ENCODE measurements at places on chromosomes 7 and 10.

GRCh38 chr7:112550468-112551060 is 69.8 kb downstream of the LSMEM1 start:
- peak; percentile 39 for DNase-seq

DNA sequence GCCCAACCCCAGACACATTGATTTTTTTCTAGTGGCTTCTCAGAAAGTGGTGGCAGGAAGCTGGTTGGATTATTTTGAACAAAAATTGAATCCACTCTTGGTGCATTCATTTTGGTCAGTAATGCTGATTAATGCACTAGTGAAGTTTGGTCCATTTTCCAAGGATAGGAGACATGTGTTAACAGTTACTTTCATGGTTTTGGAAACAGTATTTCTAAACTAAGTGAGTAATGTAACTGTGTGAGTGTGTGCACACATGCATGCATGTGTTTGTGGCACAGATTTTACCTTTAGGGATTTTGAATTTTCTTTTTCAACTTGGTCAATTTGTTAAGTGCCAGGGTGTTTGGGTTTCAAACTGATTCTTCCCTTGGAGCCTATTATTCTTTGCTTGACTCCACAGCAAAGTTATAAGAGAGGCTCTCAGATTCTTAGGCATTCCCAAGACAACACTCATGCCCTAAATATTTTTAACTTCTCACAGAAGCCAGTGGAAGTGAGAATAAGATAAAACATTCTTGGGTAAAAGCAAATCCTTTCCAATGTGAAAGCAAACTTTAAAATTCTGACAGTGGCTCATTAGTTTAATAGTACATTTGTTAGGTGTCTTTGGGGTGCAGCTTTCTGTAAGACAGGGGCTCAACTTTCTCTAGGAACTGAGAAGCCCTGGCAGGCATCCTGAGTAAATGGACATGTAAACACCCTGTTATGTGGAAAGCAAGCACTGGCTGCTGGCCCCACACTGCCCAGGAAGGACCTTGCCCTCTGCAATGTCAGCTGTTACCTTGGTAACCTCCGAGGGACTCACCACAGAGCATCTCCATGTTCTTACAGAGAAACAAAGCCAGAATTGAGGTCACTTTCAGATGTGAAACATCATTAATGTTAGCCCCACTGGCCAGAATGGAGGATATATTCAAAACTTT is 68.4 kb downstream of the ASAH2B start:
- DNase-seq: no peak

DNA sequence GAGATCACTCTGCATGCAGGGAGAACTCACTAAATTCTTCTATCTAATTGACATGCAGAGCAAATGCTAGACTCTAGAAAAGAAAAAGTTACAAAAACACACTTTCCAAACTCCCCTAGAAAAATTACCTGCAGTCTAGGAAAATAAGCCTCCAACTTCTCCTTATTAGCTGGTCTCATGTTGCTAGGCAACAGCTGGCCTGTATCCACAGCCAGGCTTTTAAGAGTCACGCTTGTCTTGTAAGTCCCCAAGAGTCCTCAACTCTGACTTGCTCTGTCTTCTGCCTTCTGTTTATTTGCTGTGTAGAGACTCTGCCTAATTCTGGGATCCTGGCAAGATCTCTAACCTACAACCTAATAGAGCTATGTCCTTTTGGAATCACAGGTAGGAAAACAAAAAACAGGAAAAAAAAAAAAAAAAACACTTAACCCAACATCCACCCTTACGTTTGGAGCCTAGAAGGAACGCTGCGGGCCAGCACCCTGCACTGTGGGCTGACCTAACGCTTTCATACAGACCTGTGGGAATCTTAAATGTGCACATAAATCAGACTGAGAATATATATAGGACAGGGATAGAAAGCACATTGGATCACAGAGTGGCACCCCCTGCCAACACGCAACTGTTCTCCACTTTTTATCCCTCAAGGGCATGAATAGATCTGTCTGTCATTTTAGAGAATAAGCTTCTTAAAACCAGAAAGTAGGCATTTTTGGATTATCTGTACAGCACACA is 117.0 kb upstream of the PTPRZ1 start:
- DNase-seq: no peak

GRCh38 chr7:5266191-5267028 is 16.3 kb upstream of the SLC29A4 start:
- DNase-seq: no peak

DNA sequence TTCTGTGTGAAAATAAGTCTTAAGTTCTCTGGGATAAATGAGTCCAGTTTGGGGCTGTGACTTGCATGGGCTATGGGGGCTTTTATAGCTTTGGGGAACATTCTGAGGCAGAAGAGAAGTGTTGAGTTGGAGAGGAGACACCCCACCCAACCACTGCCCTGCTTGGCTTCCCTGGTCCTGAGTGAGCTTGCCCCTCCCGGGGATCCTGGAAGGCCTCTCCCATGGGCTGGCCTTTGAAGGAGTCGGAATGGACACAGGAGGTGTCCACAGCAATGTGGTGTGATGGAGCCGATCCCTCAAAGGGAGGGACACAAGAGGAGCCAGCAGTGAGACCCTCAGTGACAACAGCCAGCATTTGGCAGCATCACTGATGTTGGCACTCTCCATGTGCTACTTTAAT is 89.8 kb downstream of the GLRX3 start:
- no peak for DNase-seq

GRCh38 chr10:36383349-36383748 is 741.3 kb upstream of the FZD8 start:
- DNase-seq: no peak

DNA sequence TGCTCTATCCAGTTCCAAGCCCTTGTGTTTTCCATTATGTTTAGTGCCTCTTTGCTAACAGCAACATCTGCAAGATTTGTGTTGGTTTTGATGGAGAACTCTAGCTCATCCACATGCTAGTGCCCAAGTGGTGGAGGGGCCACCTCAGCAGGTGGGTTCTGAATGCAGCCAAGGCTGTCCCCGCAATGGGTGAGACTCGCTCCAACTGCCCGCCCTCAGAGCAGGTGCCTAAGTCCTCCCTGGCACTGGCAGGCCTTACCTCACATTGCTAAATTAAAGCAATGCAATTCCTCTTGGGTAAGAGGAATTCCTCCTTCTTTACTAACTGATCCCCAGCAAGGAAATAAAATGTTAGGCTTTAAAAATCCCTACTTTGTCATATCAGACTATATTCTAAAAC is 146.8 kb downstream of the ADCY1 start:
- DNase-seq: peak; percentile 3

- no peak for DNase-seq
Observed at GRCh38 chr7:47277321-47277781, 304.6 kb downstream of the TNS3 start.

DNA sequence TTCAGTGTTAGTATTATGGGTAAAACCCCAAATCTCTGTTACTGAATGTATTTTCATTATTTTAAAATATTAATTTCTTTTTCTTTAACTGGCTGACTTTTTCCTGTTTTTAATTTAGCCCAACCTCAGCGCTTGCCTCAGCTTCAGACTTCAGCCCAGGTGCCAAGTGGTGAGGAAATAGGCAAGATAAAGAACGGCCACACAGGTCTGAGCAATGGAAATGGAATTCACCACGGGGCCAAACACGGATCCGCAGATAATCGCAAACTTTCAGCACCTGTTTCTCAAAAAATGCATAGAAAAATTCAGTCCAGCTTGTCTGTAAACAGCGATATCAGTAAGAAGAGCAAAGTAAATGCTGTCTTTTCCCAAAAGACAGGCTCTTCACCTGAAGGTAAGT is 57.5 kb downstream of the MDFIC start:
- no peak for DNase-seq

GRCh38 chr10:84567133-84567532 is 238.7 kb downstream of the CCSER2 start:
- DNase-seq: no peak

- DNase-seq: no peak
Observed at GRCh38 chr10:102131286-102132170, 1.3 kb upstream of the PPRC1 start.

DNA sequence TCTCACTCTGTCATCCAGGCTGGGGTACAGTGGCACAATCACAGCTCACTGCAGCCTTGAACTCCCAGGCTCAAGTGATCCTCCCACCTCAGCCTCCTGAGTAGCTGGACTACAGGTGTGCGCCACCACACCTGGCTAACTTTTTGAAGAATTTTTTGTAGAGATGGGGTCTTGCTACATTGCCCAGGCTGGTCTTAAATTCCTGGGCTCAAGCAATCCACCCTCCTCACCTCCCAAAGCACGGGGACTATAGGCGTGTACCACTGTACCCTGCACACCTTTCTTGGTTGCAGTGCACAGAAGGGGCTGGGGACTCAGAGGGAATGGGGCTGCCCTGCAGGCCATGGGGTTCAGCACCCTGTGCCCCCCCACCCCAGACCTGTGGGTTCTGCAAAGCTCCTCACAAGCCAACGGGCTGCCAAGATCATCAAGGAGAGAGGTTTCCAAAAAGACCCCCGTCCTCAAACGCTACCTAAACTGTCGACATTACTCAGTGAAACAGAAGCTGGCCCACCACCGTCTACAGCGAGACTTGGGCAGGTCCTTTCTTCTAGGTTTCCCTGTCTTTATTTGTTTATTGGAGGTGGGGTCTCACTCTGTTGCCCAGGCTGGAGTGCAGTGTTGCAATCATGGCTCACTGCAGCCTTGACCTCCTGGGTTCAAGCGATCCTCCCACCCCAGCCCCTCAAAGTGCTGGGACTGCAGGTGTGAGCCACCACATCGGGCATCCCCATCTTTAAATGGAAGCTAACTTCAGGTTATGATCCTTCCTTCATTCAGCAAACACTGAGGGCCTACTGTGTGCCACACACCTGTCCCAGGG is 26.6 kb upstream of the ELFN1 start:
- DNase-seq: no peak

GRCh38 chr10:51117794-51118193 is 43.5 kb downstream of the PRKG1 start:
- no peak for DNase-seq

GRCh38 chr7:129343099-129343700 is 91.0 kb upstream of the STRIP2 start:
- DNase-seq: peak; percentile 17

DNA sequence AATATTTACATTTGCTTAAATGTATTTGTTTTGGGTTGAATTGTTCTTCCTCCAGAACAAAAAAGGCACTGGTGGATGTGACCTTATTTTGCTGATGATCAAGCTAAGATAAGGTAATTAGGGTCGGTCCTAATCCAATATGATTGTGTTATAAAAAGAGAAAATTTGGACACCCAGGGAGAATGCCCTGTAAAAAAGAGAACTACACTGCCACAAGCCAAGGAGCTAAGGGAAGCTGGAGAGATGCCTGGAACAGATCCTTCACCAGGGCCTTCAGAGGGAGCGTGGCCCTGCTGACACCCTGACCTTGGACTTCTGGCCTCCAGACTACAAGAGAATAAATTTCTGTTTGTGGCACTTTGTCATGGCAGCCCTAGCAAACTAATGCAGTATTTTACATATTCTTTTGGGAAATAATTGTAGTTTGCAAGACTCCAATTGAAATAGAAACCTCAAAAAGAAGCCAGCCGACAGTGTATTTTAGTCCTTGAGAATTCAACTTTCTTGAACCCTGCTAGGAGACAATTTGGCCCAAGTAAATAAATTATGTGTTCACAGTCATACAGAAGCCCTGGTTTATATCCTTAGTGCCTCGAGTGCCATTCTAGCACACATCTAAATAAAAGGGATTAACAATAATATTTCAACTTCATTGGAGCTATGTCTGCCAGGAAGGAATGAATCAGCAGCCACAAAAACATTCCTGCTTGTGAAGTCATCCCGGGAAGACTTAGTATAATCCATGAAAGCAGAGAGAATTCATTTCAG is 164.6 kb downstream of the PKD1L1 start:
- DNase-seq: no peak

DNA sequence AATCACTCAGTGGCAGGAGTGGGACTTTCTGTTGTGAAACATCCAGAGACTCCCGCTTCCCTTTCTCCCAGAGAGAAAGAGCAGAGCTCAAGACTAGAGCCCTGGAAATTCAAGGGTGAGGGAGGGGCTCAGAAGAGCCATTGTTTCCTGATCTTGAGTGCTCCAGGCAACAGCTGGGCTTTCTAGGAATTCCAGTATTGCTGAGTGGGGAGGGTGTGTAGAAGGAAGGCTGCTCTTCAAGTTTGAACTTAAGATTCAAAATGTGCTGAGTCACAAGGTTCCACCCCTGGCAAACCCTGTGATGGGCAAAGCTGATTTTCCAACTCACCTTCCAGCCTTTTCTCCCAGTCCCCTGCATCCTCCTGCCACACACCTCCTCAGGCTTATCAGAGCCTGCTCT is 42.3 kb upstream of the MSRB2 start:
- no peak for DNase-seq

DNA sequence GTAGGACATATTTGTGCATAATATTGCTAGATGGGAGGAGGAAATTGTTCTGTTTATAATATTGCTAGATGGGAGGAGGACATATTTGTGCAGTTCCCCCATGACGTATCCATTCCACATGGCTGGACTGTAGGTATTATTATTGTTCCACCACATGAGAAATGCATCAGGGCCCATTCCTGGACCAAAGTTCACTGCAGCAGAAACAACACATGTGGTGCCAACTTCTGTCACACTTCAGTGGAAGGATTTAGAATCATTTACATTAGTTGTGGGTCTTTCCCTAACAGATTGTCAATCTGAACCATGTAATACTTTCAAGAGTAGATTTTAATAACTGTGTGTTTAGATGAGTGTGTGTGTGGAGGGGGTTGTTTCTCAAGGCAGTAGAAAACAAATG is 32.7 kb upstream of the MACC1 start:
- DNase-seq: no peak

DNA sequence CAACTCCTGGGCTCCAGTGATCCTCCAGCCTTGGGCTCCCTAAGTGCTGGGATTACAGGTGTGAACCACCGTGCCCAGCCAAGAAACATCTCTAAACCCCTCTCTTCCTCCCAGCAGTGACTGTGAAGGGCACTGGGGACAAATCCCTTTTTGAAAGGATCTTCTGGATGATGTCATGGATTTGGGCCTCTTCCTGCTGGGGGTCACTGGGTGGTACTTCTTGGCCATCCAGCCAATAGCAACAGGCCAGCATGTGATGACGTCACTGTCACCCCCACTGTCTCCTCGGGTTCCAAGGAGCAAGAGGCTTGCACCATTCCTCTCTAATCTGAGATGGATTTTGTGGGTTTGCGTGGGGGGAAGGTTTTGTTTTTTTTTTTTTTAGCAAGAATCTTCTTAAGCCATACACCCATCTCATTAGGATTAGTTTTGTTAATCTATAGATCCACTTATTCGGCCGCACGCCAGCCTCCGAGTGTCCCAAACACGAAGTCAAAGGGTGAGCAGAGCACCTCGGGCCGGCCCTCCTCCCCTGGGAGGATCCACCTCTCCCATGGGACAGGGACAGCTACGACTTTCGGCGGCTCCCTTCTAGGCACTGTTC is 29.4 kb upstream of the TNRC18 start:
- no peak for DNase-seq

- DNase-seq: no peak
Observed at GRCh38 chr7:87506246-87507180, 31.0 kb upstream of the ABCB4 start.

GRCh38 chr10:104617831-104618230 is 23.3 kb upstream of the SORCS3 start:
- DNase-seq: no peak
